ENCODE measurements at places on chromosomes 16 and 17. TPM values are rescaled to one million over a fixed set of nuclear protein-coding genes. Genes with fewer than 3 reads are reported as not detected.

GRCh38 chr17:67784364-67785121 lies 40.8 kb upstream of the BPTF start:
- DNase-seq, result no peak

FBXW10 gene
- not detected for total RNA-seq

COL1A1 gene
- total RNA-seq, result 5,262 TPM

EPOP gene
- 0.32 TPM for total RNA-seq

MIS12 gene
- total RNA-seq, result 26.4 TPM

HEATR9 gene
- not detected for total RNA-seq

DNA sequence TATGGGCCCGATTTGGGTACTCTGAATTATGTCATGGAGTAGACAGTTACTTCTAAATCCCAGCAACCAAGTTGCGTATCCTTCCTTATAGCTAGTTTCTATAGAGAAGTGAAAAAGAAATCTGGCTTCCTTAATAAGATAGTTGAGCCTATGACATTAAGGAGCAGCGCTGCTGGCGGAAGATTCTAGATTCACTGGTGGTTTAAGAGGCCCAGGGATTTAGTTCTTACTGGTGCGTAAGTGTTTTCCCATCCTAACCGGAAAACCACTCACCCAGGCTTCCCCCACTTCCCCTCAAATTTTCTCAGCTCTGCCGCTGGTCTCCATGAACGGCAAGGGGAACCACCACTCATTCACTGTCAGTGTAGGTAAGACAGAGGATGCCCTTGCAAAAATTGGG lies 230.4 kb downstream of the CPPED1 start:
- no peak for DNase-seq

GRCh38 chr16:82995924-82996441 lies 369.2 kb downstream of the CDH13 start:
- DNase-seq, result peak; percentile 7

DNA sequence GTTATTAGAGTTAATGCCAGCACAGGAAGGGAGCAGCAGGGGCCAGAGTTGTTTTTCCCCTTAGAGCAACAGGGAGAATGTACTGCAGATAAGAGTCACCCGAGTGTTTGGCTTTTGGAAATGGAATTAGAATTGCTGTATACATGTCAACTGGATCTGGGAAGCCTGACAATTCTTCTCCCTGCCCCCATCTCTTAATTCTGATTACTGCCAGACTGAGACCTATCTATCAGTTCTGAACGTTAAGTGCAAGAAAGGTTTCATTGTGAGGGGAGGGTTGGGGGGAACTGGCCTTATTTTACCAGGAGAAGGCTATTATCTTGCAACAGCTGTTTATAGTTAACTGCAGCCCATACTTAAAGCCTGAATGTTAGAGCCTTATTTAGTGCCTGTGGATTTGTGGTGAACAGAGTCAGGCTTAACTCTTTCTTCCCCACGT lies 424.5 kb upstream of the CDH11 start:
- DNase-seq, result no peak

GRCh38 chr17:19342611-19343255 lies 19.8 kb downstream of the B9D1 start:
- no peak for DNase-seq
